ENCODE measurements at places on chromosomes 7 and 10.

GRCh38 chr10:120098232-120098930 lies 205.9 kb downstream of the SEC23IP start:
- no peak for DNase-seq

DNA sequence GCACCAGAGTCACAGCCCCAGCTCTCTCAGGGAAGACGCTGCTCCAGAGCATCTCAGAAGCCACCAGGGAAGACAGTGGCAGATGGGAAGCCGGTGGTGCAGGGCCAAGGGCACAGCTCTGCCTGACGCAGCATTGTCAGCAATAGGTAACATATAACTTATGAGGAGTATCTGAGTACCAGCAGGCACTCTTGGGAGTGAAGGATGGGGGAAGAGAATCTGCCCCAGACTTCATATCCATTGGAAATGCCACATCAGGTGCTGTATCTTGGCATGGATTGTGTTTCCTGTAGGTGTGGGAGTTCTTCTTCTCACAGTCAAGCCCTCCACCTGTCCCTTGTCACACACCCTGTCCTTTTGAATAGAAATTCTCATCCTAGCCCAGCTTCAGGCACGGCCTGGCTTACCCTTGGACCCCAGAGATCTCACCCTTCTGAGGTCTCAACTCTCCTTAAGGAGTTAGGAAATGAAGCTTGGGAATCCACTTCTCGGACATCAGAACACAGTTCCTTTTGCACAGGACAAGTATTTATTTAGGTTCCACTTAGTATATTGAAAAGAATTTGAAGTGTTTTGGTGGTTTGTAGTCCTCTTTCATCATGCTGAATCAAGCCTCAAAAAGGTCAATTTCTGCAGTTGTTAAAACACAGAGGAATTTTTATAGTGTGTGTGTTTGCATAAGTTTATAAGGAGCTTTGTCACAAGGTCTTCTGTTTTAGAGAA lies 9.9 kb downstream of the EPDR1 start:
- no peak for DNase-seq

GRCh38 chr7:133836666-133837065 lies 290.5 kb upstream of the LRGUK start:
- no peak for DNase-seq

DNA sequence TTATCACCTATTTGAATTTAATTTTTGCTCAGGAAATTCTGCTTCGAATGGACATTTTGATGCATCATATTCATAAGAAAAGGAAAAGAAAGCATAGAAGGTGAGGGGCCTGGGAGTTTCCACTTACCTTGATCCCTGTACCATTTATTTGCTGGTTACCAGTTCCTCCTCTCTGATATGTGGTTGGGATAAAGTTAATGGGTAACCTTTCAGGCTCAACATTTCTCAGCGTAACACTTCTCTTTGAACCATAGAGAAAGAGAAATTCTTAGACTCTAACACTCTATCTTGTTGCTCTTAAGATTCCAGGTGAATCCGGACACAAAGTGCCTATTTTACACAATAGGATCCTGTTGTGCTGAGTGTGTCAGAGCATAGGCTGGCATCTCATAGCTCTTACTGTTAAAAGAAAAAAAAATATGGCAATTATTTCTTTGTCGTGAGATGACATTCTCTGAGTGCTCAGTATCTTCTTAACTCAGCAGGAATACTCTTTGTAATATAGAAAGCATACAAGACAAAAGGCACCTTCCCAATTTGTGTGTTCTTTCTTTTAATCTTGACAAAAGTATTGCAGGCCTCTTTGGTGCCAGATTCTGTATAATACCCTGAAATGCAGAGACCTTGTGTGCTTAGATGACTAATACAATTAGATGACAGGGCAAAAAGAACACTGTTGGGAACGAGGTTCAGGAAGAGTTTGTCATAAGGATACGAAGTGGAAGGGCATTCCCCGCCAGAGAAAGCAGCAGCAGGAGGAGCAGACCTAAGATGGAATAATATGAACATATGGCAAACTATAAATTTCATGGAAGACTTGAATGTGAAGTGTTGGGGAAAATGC lies 689.6 kb downstream of the NRG3 start:
- DNase-seq, result no peak

GRCh38 chr7:140260352-140261104 lies 83.7 kb upstream of the KDM7A start:
- no peak for DNase-seq

DNA sequence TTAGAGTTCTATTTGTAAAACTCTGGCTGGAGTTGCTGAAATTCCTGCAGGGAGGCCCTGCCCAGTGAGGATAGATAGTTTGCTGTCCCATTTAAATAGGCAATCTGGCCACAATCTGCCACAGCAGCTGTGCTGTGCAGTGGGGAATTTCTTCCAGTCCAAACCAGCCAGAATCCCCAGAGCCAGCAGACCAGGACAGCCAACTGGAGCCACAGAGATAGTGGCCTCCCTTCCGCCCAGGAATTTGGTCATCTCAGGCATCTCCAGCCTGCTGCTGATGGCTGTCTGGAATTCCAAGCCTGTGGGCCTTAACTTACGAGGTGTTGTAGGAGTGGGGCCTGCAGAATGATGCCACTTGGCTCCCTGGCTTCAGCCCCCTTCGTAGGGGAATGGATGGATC lies 643.4 kb downstream of the DNAJB9 start:
- no peak for DNase-seq

DNA sequence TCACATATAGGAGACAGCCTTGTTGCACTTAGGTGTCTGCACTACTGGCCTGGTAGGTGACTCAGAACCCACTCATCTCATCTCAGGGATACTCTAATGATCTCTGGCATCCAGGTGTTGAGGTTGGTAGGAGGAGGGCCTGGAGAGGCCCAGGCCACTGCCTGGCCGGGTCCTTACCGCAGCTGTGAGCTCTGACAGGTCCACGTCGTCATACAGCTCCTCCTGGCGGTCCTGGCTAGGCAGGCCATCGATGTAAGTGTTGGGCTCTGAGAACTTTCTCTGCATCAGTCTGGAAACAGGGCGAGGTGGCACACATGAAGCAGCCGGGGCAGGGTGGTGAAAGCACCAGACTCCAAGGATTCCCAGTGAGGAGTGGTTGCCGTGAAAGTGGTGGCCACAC lies 62.1 kb downstream of the VWA2 start:
- DNase-seq, result no peak

- no peak for DNase-seq
Measured at GRCh38 chr7:18724318-18724717, 228.8 kb downstream of the HDAC9 start.

DNA sequence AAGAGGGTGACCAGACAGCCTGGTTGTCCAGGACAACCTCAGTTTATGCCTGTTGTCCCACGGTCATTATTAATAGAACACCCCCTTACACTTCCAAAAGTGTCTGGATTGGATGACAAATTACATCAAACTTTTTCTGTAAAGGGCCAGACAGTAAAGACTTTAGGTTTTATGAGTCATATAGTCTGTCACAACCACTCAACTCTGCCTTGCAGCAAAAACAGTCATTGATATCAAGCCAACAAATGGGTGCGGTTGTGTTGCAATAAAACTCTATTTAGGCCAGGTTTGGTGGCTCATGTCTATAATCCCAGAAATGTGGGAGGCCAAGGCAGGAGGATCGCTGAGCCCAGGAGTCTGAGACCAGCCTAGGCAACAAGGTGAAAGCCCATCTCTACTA lies 66.7 kb upstream of the ATP6V0A4 start:
- no peak for DNase-seq

- no peak for DNase-seq
Measured at GRCh38 chr10:124560377-124561105, 98.9 kb downstream of the LHPP start.

DNA sequence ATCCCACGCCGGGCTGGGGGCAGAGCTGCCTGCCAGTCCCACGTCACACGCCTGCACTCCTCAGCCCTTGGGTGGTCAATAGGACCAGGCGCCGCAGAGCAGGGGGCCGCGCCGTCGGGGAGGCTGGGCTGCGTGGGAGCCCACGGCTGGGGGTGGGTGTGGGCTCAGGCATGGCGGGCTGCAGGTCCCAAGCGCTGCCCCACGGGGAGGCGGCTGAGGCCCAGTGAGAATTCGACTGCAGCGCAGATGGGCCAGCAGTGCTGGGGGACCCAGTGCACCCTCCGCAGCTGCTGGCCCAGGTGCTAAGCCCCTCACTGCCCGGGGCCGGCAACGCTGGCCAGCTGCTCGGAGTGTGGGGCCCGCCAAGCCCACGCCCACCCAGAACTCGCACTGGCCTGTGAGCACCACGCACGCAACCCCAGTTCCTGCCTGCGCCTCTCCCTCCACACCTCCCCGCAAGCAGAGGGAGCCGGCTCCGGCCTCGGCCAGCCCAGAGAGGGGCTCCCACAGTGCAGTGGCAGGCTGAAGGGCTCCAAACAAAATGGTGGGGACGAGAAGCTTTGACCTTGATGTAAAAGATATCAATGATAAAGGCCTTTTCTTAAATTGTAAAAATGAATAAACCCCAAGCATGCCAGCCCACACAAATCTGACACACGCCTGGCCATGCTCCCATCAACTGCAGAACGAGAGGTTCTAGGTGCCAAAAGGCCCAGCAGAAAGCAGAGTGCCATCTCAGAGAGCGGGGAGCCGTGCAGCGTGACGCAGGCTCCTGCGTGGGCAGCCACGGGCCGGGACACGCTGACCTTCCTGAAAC lies 255.5 kb downstream of the MAD1L1 start:
- no peak for DNase-seq

GRCh38 chr7:112056409-112056808 lies 149.8 kb downstream of the DOCK4 start:
- DNase-seq, result no peak

- no peak for DNase-seq
Measured at GRCh38 chr10:78118591-78118990, 84.9 kb downstream of the RPS24 start.

DNA sequence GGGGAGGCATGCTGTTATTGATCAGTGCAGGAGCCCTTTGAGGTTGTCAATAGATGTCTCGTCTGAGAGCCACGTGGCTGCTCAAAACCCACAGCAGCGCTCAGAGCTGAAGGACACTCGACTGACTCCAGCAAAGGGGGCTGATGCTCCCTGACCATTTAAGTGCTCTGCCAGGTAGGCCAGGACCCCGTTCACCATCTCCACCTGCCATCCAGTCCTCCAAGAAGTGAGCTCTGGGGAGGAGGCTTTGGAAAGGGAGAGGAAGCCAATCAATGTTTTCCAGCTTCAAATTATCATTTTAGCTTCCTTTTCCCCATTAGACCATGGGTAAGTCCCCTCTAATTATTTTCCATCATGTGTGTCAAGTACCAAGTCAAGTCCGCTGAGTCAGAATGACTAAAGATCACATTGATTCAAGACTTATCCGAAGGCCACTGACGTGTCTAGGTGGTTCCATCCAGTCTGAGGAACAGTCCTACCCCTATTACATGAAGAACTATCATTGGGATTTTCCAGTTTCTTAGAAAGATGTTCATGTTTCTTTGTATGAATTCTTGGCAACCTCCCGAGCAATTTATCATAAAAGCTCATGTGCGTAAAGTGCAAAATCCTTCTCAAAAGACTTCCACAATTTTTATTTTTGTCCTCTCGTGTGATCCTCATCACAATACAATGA lies 302.6 kb upstream of the LYZL1 start:
- DNase-seq, result no peak

- DNase-seq, result no peak
Measured at GRCh38 chr7:142800088-142800487, 29.3 kb downstream of the PRSS2 start.

- no peak for DNase-seq
Measured at GRCh38 chr10:64086083-64086767, 565.0 kb downstream of the REEP3 start.

GRCh38 chr10:103080891-103081581 lies 112.0 kb downstream of the NT5C2 start:
- no peak for DNase-seq

DNA sequence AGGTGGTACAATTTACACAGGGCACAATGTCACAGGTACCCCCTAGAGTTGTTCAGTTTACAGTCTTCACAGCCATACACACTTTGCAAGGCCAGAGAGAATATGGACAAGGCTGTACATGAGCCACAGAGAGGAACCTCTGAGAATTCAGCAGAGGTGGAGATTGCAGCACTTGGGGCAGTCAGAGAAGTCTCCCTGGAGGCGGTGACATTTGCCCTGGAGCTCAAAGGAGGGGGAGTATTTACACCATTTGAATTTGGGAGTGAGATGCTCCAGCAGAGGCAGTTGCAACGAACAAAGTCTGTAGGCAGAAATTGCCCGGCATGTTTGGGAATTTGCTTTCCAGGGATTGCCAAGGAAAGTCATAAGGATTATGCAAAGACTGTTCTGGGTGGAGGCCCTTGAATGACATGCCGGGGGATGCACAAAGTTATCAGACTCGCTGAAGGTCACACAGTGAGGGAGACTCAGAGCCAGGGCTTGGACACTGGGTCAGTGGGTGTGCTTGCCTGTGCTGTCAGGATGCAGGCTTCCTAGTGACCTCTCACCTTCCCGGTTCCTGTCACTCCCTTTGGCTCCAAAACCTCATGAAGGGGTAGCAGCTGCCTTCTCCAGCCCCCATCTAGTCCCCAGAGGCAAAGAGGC lies 160.7 kb upstream of the PCBD1 start:
- DNase-seq, result no peak

- no peak for DNase-seq
Measured at GRCh38 chr7:2523461-2523936, 3.9 kb downstream of the LFNG start.

- DNase-seq, result no peak
Measured at GRCh38 chr10:104622598-104623209, 18.4 kb upstream of the SORCS3 start.

- DNase-seq, result no peak
Measured at GRCh38 chr10:98058295-98058694, 27.9 kb upstream of the CRTAC1 start.

- DNase-seq, result no peak
Measured at GRCh38 chr10:48556065-48556464, 48.8 kb downstream of the ARHGAP22 start.

DNA sequence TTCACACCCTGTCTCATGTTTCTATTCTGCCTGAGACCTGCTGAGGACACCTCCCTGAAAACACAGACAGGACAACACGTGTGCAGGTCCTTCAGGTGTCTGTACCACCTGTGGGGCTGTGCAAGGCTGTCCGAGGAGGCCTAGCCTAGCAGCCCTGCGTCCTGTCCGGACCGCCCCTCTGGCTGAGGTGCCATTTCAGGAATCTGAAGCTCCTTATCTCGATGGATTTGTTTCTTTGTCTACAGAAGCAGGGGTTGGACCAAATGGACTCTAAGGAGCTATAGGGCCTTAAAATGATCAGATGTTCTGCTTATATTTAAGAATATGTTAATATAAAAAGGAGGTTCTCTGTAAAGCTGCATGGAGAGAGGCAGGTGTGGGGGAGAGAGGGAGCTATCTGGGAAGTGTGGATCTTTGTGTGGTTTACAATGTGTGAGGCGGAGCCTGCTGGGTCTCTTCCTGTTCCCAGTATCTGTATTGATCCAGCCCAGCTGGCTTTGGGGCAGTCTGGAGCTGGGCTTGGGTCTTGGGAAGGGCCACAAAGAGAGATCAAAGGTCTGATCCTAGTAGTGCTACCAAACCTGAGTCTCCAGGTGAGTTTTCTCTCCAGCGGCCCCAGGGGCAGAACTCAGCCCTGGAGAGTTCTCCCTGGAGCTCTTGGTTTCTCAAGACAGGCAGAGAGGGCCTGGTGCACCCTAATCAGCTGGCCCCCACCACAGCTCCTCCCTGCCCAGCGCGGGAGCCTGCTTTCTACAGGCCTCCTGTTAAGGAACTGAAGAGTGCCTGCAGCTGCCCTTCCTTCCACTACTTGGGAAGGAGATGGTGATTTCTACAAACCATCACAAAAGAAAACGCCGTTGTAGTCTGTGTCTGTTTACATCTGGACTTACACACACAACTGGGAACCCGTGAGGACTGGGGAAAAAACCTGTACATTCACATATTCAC lies 3.4 kb upstream of the MNX1 start:
- no peak for DNase-seq

All from effector CD4-positive, alpha-beta T cell (primary cell).